ENCODE measurements at places on chromosomes 7 and 10.

GRCh38 chr7:112638675-112639400, 151.4 kb downstream of the TMEM168 start:
- DNase-seq = no peak

DNA sequence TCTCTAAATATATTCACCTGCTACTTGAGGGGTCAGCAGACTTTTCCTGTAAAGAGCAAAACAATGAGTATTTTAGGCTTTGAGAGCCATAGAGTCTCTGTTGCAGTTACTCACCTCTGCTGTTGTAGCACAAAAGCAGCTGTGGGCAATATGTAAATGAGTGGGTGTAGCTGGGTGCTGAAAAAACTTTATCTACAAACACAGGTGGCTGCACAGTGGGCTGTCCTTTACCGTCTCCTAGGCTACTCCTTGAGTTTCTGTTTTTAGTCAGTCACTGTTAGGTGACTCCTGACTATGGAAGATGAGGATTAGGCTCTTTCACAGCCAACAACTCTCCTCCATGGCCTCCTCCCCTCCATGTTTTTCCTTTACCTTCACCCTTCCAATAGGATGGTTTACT, 286.1 kb upstream of the C7orf33 start:
- no peak for DNase-seq

DNA sequence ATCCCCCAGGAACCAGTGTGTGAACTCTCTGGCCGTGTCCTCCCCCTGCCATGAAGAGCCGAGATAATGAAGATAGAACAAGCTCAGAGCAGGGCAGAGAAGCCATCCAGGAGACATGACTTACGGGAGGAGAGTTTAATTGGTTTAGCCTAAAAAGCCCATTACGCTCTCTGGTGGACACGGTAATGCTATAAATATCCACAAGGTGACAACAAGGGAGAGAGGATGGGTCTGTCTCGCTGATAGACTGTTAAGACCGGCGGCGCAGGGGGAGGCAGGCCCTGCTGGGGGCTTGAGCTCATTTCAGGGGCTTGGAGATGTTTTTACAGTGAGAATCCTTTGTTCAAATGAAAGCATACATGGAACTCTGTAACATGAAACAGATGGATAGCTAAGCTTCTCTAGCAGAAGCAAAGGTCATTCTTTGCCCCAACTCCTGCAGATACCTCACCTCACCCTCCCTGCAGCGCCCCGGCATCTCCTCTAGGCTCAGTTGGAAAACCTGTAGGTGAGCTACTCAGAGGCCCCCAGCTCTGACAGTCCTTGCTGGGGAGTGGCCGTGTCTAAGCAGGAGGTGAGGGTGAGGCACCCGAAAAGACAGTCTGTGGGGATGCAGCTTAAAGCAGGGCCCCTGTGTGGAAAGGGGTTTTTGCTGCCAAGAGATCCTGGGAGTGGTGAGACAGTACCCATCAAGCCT, 40.8 kb upstream of the LOXL4 start:
- no peak for DNase-seq

DNA sequence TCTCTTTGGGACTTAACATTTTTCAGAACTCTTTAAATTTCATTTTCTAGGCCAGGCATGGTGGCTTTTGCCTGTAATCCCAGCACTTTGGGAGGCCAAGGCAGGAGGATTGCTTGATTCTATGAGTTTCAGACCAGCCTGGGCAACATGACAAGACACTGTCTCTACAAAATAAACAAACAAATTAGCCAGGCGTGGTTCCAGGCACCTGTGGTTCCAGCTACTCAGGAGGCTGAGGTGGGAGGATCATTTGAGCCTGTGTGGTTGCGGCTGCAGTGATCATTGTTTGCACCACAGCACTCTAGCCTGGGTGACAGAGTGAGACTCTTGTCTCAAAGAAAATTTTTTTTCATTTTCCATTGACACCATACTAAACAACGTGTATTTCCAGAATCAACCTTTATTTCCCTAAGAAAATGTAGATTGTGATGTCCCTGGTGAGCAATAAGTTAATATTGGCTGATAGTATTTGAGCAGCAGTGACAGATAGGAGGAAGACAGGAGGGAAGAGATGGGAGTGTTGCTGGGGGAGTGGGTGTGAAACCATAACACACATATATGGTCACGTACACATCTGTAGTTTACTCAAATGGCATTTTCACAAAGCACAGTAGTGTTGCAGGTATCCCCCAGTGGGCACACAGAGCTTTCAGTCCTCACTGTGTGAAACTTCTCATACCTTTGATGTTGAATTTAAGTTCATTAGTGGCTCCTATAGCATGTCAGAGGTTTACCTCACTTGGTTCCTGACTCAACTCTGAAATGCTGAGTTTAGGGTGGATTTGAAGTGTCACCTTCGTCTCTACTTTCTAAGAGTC, 205.6 kb downstream of the AUTS2 start:
- no peak for DNase-seq

GRCh38 chr10:119029613-119030420, at the start of gene NANOS1:
Gene NANOS1 (plus strand): TSS chr10:119029714. CDS start chr10:119029802, 88 bp downstream.
- DNase-seq = no peak
